BJ (cell line): ENCODE measurements at places on chromosomes 11 and 22.

GRCh38 chr11:93220078-93220477, 22.3 kb upstream of the SLC36A4 start:
- no peak for DNase-seq

GRCh38 chr11:90252053-90252452, 29.2 kb upstream of the CHORDC1 start:
- no peak for DNase-seq

GRCh38 chr11:69540118-69541000, 58.9 kb downstream of the LINC01488 start:
- DNase-seq = no peak

DNA sequence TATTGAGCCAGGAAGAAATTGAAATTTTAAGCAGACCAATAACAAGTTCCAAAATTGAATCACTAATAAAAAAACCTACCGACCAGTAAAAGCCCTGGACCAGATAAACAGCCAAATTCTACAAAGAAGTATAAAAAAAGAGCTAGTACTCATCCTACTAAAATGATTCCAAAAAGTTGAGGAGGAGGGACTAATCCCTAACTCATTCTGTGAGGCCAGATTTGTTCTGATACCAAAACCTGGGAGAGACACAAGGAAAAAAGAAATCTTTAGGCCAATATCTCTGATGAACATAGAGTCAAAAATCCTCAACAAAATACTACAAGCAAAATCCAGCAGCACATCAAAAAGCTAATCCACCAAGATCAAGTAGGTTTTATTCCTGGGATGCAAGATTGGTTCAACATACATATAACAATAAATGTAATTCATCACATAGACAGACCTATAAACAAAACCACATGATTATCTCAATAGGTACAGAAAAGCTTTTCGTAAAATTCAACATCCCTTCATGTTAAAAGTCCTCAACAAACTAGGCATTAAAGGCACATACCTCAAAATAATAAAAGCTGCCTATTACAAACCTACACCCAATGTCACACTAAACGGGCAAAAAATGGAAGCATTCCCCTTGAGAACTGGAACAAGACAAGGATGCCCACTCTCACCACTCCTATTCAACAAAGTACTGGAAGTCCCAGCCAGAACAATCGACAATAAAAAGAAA, 13.1 kb downstream of the OR52A5 start:
- no peak for DNase-seq

- no peak for DNase-seq
These were observed 31.3 kb downstream of the TRAF6 start for GRCh38 chr11:36478700-36479329.

GRCh38 chr11:126115127-126115495, 52.4 kb upstream of the CDON start:
- DNase-seq = no peak

GRCh38 chr22:25113316-25113721, 86.3 kb upstream of the CRYBB3 start:
- no peak for DNase-seq
